Left hindlimb (tissue), 1 donor: ENCODE measurements at places on chromosomes 2 and 18.
A peak's percentile ranks its signal among the peaks of the same experiment; 100 is the strongest.

DNA sequence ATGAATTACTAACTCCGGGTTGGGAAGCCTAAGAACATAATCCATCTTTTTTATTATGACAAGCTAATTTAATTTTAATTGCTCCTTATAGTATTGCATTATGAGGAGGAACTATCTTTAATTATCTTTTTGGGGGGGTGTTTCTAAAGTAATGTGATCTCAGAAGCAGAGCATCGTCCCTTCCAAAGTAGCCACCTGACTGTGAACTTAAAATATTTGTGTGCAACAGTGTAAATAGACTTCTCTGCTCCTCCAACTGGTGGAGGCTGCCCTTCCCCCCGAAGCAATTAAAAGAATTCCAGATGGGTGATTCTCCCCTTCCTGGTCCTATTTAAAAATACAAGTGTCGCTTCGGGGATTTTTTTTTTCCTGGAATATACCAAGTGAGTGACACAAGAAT lies 55.7 kb downstream of the TCF7L1 start:
- DNase-seq: no peak

- no peak for DNase-seq
Measured at GRCh38 chr18:52953387-52953786, 613.4 kb downstream of the DCC start.

GRCh38 chr2:10940596-10940995 lies 28.9 kb downstream of the KCNF1 start:
- no peak for DNase-seq

GRCh38 chr2:149291881-149292280 lies 38.5 kb upstream of the LYPD6 start:
- no peak for DNase-seq

DNA sequence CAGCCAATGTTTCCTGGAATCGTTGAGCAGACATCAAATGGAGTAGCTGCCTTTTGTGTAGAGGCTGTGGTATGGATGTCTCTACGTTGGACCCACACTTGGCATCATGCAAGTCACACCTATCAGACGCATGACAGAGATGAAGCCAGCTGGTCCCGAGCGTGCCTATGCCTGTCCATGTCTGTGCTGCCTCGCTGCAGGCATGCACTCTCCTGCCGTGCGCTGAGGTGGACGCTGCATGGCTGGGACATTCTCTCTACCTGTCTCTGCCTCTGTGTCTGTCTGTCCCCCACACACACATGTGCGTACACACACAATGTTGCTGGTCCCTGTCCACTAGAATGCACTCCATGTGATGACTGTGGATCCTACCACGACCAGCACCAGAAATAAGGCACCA lies 514.2 kb upstream of the MYT1L start:
- DNase-seq: no peak

- no peak for DNase-seq
Measured at GRCh38 chr2:152134488-152135280, 35.8 kb upstream of the CACNB4 start.

- DNase-seq: peak; percentile 39
Measured at GRCh38 chr2:214542295-214542694, 131.4 kb downstream of the VWC2L start.

DNA sequence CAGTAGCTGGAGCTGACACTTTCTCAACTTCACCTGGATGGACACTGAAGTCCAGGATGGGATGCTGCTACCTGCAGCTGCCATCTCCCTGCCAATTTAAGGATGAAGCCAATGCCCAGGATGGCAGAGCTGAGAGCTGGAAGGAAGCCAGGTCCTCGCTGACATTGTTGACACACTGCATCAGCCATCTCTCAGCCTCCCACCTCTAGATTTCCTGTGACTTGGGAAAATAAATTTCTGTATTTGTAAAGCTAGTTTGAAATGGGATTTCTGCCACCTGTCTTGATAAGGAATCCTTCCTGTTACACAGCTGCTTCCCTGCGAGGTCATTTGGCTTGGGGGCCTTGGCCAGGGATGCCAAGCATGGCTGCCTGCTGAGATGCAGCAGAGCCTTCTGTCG lies 43.5 kb downstream of the KCTD1 start:
- no peak for DNase-seq

GRCh38 chr2:143955401-143956065 lies 564.4 kb downstream of the ZEB2 start:
- no peak for DNase-seq

DNA sequence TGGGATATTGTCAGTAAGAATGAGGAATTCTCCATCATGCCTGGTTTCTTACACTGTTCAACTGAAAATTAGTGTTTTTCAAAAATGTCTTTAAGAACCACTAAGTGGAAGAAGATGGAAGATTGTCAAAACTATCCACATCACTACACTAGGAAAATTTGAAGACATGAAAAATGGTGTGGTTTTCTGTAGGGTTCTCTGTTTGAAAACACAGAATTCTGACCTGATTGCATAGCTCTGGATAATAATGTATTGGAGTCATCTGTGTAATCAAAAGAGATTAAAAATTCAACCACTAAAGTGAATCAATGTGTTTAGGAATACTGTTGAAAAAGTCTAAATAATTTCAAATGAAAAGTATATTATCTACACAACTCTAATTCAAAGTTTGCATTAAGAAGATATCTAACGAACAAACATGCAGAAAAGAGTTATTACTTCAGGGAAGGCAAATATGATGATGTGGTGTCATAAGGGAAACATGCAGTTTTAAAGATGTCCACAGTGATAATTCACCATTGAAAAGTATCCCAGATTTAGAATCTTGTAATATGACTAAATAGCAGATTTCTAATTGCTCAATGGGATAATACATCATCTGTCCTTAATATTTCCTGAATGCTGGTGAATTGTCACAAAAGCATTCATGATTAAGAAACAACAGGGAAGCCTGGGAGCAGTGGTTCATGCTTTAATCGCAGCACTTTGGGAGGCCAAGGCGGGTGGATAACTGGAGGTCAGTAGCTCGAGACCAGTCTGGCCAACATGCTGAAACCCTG lies 116.9 kb downstream of the ERBB4 start:
- DNase-seq: no peak

DNA sequence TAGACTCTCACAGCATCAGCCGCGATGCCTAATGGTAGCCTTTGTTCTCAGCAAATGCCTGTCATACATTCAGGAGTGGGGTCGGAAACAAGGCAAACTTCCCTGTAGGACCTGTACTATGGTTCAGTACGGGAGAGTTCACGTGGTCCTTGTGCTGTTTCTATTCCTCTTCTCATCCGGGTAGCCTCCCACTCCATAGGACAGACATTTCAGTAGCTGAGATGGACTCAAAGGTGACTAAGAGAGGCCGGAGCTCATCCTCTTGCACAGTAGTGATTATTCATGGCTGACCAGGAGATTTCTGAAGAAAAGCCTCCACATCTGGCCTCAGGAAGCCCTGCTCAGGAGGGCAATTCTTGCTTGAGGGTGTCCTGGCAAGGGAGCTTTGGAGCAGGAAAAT lies 117.8 kb upstream of the SPRED2 start:
- no peak for DNase-seq

DNA sequence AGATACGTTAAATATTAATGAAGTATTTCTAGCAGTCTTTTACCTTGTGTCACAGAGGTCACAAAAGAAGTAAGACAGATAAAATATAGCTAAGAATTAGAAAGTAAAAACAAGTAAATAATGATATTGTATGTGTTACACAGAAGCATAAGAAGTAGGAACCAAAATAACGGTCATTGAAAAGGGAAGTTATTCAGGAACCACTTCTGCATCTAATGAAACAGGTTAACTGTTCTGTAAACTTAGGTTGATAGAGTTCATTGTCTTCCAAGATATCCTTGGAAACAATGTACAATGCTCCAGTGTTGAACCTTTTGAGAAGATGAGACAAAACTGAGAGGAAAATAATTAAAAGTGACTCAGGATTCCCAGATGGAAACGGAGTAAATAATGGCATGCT lies 57.1 kb upstream of the CD302 start:
- DNase-seq: no peak

DNA sequence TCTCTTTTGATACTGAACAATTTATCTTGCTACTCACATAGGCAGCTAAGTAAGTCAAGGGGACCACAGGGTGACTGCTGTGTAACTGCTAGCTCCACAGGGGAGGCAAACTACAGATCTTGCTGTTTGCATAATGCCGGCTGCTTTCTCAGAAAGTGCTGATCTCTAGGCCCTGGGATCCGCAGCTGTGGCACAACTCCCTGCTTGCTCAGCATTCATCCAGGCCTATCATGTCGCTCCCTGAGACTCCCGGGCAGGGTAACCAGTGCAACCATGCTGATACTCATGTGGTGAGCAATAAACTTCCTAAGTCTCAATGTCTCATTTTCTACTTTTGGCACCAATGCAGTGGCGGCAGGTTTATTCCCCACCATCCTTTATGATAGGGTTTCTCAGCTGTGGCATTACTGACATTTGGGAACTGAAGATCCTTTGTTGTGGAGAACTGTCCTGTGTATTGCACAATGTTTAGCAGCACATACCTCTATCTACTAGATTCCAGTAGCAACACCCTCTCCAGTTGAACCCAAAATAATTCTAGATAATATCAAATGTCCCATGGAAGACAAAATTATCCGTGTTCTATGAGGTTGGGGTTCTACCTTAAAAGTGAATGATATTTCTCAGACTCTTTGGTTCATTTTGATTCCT lies 1101.3 kb downstream of the LRP1B start:
- no peak for DNase-seq

GRCh38 chr18:13403786-13404549 lies 185.4 kb downstream of the LDLRAD4 start:
- DNase-seq: no peak

DNA sequence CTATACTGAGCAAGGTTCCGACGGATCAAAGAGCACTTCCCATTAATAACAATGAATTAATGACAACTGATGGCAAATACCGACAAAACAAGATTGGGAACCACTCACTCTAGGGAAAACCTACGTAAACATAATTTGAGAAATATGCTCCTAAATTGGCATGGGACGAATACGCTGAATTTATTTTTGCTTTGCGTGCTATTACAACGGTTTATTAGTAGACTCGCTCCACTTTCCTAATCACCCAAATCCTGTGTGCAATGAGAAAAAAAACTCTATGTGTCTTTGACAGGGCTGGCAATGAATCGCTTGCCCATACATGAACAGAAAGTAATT lies 536 bp upstream of the SLC25A12 start:
- no peak for DNase-seq

GRCh38 chr2:200786423-200786822 lies 25.3 kb upstream of the BZW1 start:
- DNase-seq: no peak

GRCh38 chr2:199288424-199288823 lies 169.3 kb downstream of the SATB2 start:
- DNase-seq: no peak

GRCh38 chr2:55416786-55417568 lies 2.7 kb downstream of the CCDC88A start:
- no peak for DNase-seq

GRCh38 chr18:4125224-4125623 lies 329.9 kb downstream of the DLGAP1 start:
- DNase-seq: peak; percentile 70

DNA sequence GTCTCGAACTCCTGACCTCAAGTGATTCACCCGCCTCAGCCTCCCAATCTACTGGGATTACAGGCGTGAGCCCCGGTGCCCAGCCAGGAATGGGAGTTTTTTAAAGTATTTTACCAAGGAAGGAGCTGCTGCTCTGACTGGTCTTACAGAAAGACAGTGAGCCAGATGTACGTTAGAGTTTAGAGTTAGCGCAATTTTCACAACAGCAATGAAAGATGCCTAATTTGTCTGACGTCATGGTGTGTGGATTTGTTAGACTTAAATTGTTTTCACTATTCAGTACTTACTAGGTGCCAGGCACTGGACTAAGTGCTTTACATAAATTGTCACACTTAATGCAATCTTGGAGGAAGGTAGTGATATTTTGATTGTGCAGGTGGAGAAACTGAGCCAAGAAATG lies 12.4 kb upstream of the RPL37A start:
- no peak for DNase-seq

DNA sequence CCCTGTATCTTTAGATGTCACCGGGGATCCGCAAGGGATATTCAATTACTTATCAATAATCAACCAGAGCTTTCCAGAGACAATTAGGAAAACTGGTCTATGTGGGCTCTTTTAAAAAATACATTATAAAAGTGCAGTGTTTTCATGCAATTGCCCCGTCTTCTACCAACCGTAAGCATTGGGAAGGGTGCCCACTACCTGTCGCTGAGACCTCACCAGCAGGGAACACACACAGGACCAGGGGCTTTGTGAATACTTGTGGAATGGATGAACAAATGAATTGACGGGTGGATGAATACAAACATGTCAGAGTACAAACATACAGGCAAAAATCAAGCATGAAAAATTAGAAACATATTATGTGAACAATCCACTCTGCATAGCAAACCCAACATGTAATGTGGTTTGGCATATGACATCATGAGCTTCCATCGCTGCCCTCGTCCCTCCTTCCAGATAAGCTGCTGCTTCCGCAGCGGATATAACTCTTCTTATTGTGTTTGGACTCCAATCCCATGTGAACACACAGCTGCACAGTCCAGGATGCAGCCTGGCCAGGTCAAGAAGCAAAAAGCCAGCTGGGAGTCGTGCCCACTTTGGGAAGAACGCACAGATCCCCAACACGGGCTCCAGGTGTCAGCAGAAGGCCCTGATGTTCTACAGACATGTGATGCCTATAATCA lies 5.3 kb downstream of the FHL2 start:
- DNase-seq: no peak

DNA sequence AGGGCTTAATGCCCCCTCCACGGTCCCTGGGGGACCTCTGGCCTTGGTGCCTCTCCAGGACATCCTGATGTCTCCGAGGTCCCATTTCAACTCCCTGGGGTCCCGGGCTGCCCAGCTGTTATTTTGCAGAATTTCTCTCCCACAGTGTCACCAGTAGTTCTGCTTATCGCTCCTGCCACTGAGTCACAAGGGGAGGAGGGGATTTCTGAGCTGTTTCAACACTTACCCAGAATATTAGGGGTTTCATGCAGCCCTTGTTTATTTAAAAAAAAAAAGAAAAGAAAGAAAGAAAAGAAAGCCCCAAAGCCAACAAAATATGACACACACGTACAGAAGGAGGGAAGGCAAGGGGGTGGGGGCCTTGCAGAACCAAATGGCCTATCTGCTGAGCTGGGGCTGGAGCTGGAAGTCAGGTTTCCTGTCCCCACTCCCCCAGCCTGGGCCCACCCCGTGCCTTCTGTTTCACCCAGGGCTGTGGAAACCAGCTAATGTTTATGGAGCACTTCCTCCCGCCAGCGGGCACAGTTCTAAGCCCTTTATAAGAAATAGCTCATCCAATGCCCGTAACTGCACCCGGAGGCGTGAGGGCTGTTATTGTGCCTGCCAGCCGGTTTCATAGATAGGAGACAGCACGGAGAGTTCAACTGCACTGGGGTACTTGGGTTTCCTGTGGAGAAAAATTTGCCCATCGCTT lies 8.4 kb upstream of the ARID5A start:
- DNase-seq: peak; percentile 75
